Activated CD4-positive, alpha-beta T cell treated with anti-CD3 and anti-CD28 coated beads for 1 hour (primary cell): ENCODE measurements at places on chromosomes 1 and 21.

DNA sequence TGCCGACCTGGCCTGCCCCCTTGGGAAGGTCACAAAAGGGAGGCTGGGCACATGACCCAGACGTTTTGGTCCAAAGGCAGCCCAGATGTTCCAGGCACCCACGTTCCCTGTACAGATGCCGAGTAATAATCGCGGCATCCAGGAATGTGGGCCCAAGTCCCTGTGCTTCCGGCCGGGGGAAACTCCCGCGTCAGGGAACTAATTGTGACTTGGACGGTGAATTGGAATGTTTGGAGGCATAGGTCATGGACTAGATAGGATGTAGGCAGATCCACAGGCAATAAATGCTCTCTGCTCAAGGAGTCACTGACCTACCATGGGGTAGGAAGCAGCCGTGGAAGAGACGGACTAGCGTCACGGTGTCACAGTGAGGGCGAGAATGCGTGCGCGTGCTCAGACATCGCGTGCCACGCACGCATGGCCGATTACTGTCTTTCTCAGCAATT, 178.4 kb downstream of the DUSP10 start:
- no peak for DNase-seq

DNA sequence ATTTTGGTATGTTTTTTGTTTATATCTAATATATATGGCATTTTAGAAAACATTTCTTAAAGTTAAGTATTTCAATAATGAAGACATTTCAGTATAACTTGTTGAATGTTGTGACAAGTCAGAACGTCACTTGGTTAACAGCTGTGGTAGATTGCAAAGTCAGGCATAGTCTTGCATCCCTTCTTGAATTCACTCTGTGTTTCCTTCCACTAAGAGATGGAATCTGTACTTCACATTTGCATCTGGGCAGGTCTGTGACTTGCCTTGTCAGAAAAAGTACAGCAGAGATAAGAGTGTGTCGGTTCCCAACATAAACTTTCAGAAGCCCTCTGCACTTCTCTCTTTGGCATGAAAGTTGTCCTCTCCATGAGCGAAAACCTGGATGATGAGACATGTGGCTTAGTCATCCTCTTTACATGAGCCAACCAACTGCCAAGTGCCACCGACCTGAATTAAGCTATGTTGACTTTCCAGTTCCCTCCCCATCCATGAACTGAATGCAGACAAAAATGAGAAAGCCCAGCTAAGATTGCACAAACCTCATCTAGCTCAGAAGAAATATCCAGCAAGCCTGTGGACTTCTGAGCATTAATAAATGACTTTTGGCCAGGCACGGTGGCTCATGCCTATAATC, 1730.2 kb downstream of the MRPL39 start:
- no peak for DNase-seq

DNA sequence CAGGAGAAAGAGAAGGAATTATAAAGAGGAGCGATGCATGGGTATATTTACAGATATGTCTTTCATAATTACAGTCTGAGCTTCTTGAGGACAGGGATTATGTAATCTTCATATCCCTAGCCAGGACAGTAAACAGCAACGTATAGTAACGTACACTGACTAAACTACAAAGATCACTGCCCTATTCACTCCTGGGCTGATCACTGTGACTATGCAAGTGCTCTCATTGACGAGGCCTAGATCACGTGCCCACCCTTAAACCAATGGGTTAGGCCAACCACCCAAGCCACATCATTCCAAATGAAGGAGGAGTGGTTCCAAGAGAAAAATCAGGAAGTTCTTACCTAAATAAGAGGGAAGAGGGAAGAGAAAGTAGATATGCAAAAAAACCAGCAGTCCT, 18.5 kb downstream of the PIK3R3 start:
- DNase-seq, result no peak

GRCh38 chr1:14282707-14283106, 315.8 kb upstream of the KAZN start:
- DNase-seq, result no peak

DNA sequence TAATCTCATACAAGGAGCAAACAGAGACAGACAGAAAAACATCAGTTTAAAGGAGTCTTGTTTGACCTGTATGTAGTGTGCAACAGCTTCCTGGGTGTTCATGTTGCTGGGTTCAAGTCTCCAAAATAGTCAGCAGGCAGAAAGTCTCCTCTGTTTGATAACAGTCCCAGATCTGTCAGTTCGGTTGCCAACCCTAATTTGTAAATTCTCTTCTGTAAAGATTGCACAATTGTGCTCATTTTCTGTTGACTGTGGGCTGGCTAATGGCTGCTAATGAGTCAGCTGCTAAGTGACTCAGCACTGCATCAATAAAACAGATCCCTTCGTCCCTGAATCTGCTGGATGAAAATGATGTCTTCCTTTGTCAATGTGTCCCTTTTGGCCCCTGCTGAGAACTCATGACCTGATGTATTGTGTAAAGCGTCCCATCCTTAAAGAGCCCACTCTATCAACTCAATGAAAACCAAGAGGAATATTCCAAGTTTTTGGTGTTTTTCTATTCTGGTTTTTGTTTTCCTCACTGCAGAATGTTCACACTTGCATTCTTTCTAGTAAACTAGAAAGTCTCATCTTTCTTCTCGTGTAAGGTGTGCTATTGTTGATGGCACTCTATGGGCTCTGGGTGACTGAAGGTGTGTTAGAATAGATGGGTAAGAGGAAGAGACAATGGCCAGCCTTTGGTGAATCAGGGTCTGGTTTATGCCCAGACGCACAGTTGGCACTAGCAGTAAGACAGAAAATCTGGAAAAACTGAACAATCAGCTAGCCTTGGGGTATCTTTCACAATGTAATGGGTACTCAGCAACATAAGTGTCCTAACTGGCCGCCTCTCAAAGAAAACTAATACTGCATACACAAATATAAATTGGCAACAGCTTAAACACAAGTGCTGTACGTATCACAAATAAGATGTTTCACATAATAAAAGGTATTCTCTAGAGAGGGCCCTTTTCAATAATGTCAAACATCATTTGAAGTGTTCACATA, 75.1 kb upstream of the SIPA1L2 start:
- DNase-seq, result no peak

- DNase-seq, result no peak
Measured at GRCh38 chr1:98260839-98261238, 340.0 kb upstream of the DPYD start.

- DNase-seq, result no peak
Measured at GRCh38 chr1:235407419-235407818, 40.2 kb downstream of the TBCE start.

DNA sequence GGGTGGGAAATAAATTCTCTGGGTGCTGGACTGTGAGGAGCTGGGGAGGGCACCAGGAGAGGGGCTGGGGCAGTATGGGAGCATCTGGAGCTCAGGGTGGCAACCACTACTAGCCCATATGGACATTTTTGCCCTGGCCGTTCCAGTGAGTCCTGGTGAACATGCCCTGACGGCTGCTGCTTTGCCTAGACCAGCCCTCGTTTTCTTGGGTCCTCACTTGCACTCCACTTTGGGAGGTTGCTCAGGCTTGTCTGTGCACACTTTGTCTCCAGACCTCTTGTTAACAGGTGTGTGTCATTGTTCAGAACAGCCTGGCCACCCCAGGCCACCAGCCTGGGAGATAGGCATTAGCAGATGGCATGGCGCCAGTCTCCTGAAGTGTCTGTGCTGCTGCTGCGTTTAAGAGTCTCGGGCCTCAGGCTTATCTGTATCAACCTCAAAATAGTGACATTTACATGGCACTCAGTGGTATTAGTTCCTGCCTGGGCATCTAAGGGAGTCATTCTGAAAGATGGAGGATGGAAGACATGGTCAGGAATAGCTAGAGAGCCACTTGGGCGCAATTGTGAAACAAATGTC, 190.5 kb downstream of the PTPRU start:
- no peak for DNase-seq

DNA sequence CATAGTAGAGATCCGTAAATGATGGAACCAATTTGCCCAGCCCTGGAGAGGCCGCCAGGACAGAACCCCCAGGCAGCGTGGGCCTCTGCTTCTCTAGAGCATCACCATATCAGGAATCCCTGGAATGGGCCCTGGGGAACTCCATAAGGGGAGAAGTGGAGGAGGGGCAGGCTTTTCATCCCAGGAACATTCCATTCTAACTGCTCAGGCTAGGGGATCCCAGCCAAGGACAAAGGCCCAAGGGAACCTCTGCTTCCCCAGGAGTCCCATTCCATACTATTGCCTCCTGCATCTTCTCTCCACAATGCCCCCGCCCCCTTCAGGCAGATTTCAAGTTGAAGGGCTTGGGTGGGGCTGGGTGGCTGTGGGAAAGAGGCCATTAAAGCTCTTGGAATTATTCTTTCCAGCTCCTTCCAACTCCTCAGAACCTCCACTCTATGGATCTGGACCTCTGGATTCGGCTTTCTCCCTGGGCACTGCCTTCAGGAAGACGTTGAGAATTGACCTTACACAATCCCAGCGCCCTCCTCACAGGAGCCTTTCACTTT, 6.0 kb downstream of the TRNP1 start:
- DNase-seq, result no peak
